ENCODE measurements at places on chromosomes 2 and 18.

GRCh38 chr2:100938031-100939026 is 63.8 kb upstream of the RPL31 start:
- no peak for DNase-seq

GRCh38 chr2:235909358-235909757 is 258.8 kb downstream of the GBX2 start:
- DNase-seq = no peak

DNA sequence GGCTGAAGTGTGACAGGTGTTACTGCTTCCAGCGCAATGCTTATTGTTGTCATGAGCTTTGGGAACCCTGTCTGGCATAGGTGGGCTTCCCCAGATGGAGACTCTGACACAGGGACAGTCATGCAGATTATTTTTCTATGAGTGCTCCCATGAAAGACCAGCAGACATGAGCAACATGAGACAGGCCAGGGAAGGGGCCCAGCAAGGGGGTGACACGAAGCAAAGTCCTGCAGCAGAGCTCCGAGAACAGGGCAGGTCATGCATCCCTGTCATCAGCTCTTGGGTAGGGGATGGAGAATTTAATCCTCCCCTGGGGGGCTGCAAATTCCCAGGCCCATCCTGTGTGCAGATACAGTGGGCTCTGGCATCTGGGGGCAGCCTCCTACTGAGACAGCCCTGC is 77.4 kb downstream of the CTAGE1 start:
- no peak for DNase-seq

DNA sequence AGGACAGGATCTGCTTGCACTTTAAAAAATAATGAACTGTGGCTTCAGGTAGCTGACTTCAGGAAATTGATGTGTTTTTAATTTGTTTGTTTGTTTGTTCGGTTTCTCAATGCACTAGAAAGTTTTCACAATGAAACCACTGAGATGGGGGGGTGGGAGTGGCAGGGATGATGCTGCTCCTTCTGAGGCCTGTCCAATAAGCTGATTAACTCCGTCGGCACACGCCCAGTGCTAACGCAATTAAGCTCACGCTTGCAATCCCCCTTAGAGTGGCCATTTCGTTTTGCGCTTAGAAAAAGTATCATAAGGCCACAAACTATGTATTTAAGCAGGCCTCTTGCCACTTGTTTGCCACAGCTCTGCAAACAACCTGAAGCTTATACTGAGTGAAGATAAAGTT is 12.5 kb upstream of the GPR39 start:
- no peak for DNase-seq
